ENCODE measurements at places on chromosomes 13 and 19. TPM values are rescaled to one million over a fixed set of nuclear protein-coding genes. Genes with fewer than 3 reads are reported as not detected.

- H3K27me3 ChIP-seq, result no peaks in the 10 kb centered on the region
- H3K4me3 ChIP-seq, result no peak overlapping the region
- no peak overlapping the region for H3K27ac ChIP-seq
- H3K4me1 ChIP-seq, result peaks cover 11% of the 10 kb centered on the region
- DNase-seq, result no peak
These were observed 20.9 kb downstream of the SIN3B start for GRCh38 chr19:16850133-16850532.

DNA sequence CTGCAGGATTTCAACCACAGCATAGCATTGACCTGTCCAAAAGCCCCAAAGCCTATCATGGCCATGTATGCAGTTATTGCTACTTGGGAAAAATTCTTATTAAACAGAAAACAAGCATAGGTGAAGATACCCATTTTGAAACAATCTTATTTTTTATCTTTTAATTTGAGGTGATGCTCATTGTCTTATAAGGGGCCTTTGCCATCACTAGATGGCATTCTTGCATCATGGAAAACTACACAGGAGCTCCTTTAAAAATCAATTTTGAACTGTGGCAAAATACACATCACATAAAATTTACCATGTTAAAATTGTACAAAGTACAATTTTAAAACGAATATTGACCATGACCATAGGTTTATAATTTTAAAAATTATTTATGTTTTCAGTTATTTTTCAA is 38.9 kb upstream of the ZNF835 start:
- H3K27ac ChIP-seq, result no peak overlapping the region
- H3K4me1 ChIP-seq, result no peaks in the 10 kb centered on the region
- no peak overlapping the region for H3K4me3 ChIP-seq
- no peaks in the 10 kb centered on the region for H3K27me3 ChIP-seq
- no peaks in the 10 kb centered on the region for H3K36me3 ChIP-seq
- no peak for DNase-seq

The ZNF577 gene
- 11.2 TPM for total RNA-seq

DNA sequence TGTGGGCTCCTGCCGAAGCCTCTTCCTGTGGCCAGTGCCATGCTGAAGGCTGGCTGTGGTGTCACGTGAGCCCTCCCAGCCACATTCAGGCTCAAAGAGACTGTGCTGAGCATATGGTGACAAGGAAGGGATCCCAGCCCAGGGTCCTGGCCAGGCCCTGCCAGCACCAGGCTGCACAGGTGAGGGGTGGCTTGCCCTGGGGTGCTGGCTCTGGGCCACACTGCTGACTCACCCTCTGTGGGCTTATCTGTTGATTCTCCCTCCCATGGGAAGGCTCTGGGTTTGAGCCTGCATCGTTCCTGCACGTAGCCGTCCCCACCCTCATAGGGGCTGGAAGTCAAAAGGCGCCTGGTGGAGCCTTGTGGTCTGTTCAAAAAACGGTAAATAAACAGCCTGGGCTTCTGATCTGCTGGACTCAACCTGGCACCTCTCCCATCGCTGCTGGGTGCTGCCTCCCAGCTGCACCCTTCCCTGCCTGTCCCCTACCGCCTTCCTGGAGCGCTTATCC is 31.1 kb downstream of the DNM2 start:
- H3K36me3 ChIP-seq, result no peaks in the 10 kb centered on the region
- peak overlapping the region; percentile 68 for H3K27ac ChIP-seq
- peaks cover 65% of the 10 kb centered on the region for H3K4me1 ChIP-seq
- DNase-seq, result no peak

The WDR88 gene
- total RNA-seq, result not detected

DNA sequence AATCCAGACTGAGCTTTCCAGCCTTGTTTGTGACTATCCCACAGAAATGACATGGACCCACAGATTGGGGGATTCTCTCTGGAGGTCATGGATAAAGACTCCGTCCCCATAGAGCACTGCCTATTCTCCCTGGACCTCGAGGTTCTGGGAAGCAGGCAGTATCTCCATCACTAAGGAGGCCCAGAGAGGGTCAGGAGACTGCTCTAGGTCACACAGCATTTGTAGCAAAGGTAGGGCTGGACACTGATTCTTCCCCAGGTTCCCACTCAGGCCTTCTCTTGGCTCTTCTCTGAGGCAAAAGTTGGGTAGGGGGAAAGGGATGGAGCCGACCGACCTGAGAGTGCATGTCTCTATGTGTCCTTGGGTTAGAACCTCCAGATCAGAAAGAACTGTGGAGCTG is 80.9 kb downstream of the PTPRS start:
- no peak overlapping the region for H3K4me3 ChIP-seq
- no peaks in the 10 kb centered on the region for H3K27me3 ChIP-seq
- H3K36me3 ChIP-seq, result peaks cover 33% of the 10 kb centered on the region
- no peak overlapping the region for H3K27ac ChIP-seq

DNA sequence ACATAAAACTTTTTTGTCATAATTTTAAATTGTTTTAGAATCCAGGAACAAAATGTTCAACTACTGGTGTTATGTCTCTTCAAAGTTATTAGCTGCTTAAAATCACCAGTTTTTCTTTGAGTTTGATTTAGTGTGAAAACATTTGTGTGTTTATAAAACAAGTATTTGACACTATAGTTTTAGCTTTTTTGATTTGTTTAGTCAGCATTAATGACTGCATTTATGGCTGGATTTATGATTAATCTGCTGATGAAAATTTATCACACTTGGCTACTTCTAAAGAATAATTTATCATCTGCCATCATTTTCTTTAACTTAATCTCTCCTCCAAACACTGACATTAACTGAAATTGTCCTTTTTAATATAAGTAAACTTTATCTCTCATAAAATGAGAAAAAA is 1465.9 kb upstream of the SLC10A2 start:
- H3K4me1 ChIP-seq, result peaks cover 6% of the 10 kb centered on the region
- H3K4me3 ChIP-seq, result no peak overlapping the region
- H3K27me3 ChIP-seq, result no peaks in the 10 kb centered on the region
- H3K27ac ChIP-seq, result no peak overlapping the region

- H3K36me3 ChIP-seq, result no peaks in the 10 kb centered on the region
- H3K4me1 ChIP-seq, result peaks cover 44% of the 10 kb centered on the region
- no peak overlapping the region for H3K4me3 ChIP-seq
- no peak overlapping the region for H3K27ac ChIP-seq
- no peaks in the 10 kb centered on the region for H3K27me3 ChIP-seq
- no peak for DNase-seq
These were observed 300.7 kb downstream of the DCT start for GRCh38 chr13:94178625-94179244.

The APC2 gene
- total RNA-seq, result 3.9 TPM

- H3K36me3 ChIP-seq, result no peaks in the 10 kb centered on the region
- H3K27ac ChIP-seq, result no peak overlapping the region
- H3K4me3 ChIP-seq, result no peak overlapping the region
- peaks cover 10% of the 10 kb centered on the region for H3K4me1 ChIP-seq
- DNase-seq, result no peak
- H3K27me3 ChIP-seq, result peaks cover 10% of the 10 kb centered on the region
These were observed 39.0 kb upstream of the IGSF23 start for GRCh38 chr19:44574186-44574950.

DNA sequence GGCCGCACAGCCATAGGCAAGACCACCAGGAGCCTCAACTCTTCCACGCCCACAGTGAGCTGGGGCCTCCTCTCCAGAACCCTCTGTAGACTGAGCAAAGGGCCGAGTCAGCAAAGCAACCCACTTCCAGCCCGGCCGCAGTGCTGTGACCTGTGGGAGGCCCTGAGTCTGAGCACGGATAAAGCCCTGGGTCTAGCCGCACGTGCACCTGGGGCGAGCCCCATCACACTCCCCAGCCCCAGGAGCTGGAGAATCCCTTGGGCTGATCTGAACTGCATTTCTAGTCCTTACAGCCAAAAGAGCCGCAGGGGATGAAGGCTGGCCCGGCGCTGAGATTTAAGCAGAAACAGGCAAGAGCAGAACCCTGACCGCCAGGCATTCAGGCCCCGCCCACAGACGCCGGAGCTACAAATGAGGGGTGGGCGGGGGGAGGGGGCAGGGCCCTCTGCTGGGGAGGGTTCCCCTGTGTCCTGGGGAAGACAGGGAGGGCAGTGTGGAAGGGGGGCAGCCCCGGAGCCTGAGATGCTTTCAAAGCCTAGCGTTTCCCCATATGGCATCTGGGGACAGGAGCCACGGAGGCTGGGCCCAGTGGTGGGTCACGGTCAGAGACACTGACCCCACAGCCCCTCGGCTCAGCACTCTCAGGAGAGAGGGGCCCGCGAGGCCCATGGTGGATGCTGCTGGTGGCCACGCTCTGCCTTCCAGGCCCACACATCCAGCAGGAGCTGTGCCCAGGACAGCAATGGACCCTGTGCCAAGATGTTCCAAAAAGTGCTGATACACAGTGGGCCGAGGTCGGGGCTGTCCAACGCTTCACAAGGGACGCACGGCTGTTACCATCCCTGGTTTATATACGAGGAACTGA is 4.9 kb downstream of the TMEM259 start:
- H3K27me3 ChIP-seq, result no peaks in the 10 kb centered on the region
- peaks cover 41% of the 10 kb centered on the region for H3K4me1 ChIP-seq
- DNase-seq, result no peak
- H3K27ac ChIP-seq, result peak overlapping the region; percentile 96
- H3K36me3 ChIP-seq, result no peaks in the 10 kb centered on the region
- H3K4me3 ChIP-seq, result no peak overlapping the region

DNA sequence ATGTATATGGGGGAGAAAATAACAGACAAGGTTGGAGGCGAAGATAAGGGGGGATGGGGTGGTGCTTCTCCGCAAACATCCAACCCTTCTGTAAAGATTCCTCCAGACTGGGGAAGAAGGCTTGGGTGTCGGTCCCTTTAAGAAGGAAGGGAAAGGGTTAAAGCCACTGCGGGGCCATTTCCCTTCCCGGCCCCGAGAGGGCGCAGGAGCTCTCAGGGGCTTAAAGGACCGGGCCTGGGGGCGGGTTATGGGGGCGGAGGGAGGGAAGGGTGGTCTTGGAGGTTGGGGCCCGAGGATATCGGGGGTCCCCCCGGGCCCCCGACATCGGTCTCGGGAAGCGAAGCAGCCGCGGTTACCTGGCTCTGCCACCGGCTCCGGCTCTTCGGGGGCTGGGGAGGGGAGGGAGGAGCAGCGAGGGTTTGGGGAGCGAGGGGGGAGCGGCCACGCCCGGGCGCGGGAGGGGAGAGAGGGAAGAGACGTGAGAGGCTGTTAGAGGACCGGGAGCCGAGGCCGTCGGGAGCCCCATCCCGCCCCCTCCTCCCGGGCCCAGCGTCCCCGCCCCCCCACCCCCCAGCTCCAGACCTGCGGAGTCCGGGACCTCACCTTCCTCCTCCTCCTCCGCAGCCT is 2.8 kb downstream of the TNNT1 start:
- H3K36me3 ChIP-seq, result no peaks in the 10 kb centered on the region
- no peak for DNase-seq
- H3K4me1 ChIP-seq, result peaks cover 1% of the 10 kb centered on the region
- no peak overlapping the region for H3K27ac ChIP-seq
- peaks cover 47% of the 10 kb centered on the region for H3K27me3 ChIP-seq

The C5AR2 gene
- total RNA-seq, result 0.34 TPM

DNA sequence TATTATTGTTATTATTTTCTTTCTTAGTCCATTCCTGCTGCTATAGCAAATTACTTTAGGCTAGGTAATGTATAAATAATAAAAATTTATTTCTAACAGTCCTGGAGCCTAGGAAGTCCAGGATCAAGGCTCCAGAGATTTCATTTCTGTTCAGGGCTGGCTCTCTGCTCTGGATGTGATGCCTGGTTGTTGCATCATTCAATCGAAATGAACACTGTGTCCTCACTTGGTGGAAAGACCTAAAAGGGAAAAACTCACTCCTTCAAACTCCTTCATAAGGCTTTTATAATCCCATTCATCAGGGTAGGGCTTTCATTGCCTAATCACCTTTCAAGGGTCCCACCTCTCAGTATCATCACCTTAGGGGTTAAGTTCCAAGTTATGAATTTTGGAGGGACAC is 395.0 kb downstream of the EFNB2 start:
- H3K27me3 ChIP-seq, result no peaks in the 10 kb centered on the region
- no peak overlapping the region for H3K27ac ChIP-seq
- H3K36me3 ChIP-seq, result no peaks in the 10 kb centered on the region
- no peak overlapping the region for H3K4me3 ChIP-seq

GRCh38 chr19:50567882-50568727 is at the start of gene LRRC4B:
LRRC4B (minus strand) TSS chr19:50568435; CDS start chr19:50548838, 19,597 bp downstream.
- H3K36me3 ChIP-seq, result no peaks in the 10 kb centered on the region
- no peak within 1 kb of the TSS for H3K4me3 ChIP-seq
- peaks cover 53% of the 10 kb centered on the region for H3K27me3 ChIP-seq
- no peaks in the 10 kb centered on the region for H3K4me1 ChIP-seq
- DNase-seq, result no peak

DNA sequence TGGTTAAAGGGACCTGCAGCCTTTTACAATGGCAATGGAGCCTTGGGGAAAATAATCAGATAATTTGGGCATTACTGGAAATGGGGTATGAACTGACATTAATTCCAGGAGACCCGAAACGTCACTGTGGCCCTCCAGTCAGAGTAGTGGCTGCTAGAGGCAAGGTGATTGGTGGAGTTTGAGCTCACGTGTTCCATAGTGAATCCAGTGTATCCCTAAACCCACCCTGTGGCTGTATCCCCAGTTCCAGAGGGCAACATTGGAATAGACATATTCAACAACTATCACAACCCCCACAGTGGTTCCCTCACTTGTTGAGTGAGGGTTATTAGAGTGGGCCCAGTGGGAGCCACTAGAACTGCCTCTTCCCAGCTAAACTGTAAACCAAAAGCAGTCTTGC is 3.3 kb upstream of the LILRA2 start:
- no peaks in the 10 kb centered on the region for H3K4me1 ChIP-seq
- no peak overlapping the region for H3K4me3 ChIP-seq
- no peaks in the 10 kb centered on the region for H3K36me3 ChIP-seq
- DNase-seq, result no peak

The STK11 gene
- 42.3 TPM for total RNA-seq

The NKG7 gene
- total RNA-seq, result not detected

The TSHZ3 gene
- total RNA-seq, result 15.3 TPM

- peaks cover 19% of the 10 kb centered on the region for H3K4me1 ChIP-seq
- H3K4me3 ChIP-seq, result no peak overlapping the region
- peaks cover 26% of the 10 kb centered on the region for H3K36me3 ChIP-seq
- H3K27me3 ChIP-seq, result no peaks in the 10 kb centered on the region
- H3K27ac ChIP-seq, result no peak overlapping the region
- DNase-seq, result no peak
These were observed 26.3 kb downstream of the CNFN start for GRCh38 chr19:42363614-42364346.

GRCh38 chr19:15323496-15324235 is 8.7 kb downstream of the BRD4 start:
- H3K27me3 ChIP-seq, result no peaks in the 10 kb centered on the region
- DNase-seq, result peak; percentile 61
- peak overlapping the region; percentile 74 for H3K27ac ChIP-seq
- peaks cover 90% of the 10 kb centered on the region for H3K4me1 ChIP-seq

- no peaks in the 10 kb centered on the region for H3K36me3 ChIP-seq
- peaks cover 6% of the 10 kb centered on the region for H3K27me3 ChIP-seq
- H3K27ac ChIP-seq, result no peak overlapping the region
- H3K4me3 ChIP-seq, result no peak overlapping the region
- no peak for DNase-seq
These were observed 44.2 kb downstream of the CHST8 start for GRCh38 chr19:33665776-33666595.

The CYP4F8 gene
- not detected for total RNA-seq

DNA sequence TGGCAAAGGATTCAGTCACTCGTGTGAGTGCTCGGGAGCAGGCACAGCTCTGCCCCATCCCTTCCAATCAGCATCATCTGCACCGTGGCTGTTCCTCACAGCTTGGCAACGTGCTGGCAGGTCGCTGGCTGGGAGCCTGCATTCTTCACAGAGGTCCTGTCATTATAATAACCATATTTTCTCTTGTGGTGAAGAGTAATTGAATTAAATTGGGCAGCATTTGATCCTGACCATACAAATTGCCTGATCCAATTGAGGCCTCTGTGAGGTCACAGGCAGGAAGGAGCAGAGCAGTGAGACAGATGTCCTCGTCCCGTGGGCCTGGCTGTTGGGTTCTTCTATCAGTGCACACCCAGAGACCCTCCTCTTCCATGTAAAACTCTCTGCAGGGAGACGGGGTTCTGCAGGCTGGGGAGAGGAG is 407.8 kb downstream of the COG6 start:
- no peak overlapping the region for H3K4me3 ChIP-seq
- H3K36me3 ChIP-seq, result no peaks in the 10 kb centered on the region
- H3K27me3 ChIP-seq, result no peaks in the 10 kb centered on the region
- DNase-seq, result no peak
- H3K4me1 ChIP-seq, result peaks cover 46% of the 10 kb centered on the region

Measured in chondrocyte (in vitro differentiated cells).